Activated CD8-positive, alpha-beta memory T cell treated with anti-CD3 and anti-CD28 coated beads, Interleukin-2, amount 10 ng/mL, durations not matched to agents 7 days and 5 days (primary cell): ENCODE measurements at places on chromosomes 11 and 22. TPM values are rescaled to one million over a fixed set of nuclear protein-coding genes. Genes with fewer than 3 reads are reported as not detected.
A peak's percentile ranks its signal among the peaks of the same experiment; 100 is the strongest.

- DNase-seq = no peak
These were observed 74.7 kb upstream of the B3GAT1 start for GRCh38 chr11:134486704-134487103.

Gene BAIAP2L2
- 0.37 TPM for total RNA-seq

DNA sequence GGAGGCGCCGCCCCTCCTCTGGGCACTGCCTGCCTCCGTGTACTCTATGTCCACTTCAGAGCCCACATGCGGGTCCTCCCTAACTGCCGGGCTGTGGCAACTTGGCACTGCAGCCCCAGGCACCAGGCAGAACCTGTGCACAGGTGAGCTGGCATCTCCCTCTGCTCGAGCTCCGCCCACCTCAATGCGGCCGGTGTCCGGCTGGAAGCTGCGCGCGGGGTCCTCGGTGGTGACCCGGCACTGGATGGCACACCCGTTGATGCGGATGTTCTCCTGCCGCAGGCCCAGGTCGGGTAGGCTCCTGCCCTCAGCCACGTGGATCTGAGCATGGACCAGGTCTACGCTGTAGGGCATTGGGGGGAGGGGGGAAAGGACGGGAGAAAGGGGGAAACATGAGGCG, 9.1 kb downstream of the LRFN4 start:
- DNase-seq = no peak

DNA sequence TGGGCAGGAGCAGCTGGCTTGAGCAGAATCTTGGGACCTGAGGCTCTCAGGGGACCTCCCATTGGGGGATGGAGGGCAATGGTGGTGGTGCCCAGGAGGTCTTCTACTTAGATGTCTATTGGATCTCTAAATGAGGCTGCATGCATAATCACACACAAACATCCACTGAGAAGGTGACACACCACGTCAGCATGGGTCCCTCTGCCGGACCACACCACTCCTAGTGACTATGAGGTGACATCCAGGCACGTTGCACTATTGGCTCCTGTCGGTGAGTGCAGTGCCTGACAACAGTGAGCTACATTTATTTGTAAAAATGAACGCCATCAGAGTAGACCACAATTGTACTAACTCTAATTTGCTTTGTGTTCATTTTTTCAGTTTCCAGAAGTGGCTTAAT, 2.3 kb upstream of the APOA4 start:
- no peak for DNase-seq

Gene RIMBP3C
- 0.14 TPM for total RNA-seq

Gene INSC
- 0.61 TPM for total RNA-seq

GRCh38 chr11:95341221-95341620, 110.2 kb upstream of the SESN3 start:
- no peak for DNase-seq

GRCh38 chr11:71420455-71421241, 27.5 kb downstream of the DHCR7 start:
- no peak for DNase-seq

Gene MMP26
- total RNA-seq = not detected

DNA sequence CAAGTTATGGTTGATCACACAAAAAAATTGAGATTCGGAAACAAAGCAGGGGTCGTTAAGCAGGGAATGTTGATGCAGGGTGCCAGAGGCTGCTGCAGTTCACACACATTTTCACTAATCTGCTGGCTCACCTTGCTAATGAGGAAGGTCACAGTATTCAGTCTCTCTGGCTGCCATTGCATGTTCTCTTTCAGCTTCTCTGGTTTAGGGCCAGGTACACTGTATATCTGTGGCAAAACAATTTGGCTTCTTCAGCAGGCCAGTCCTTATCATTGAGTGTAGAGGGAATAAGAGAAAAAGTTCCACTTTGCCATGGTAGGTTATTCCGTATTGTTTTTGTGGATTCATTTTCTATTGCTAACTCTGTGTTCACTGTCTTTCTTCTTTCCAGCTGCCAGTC, 283.7 kb upstream of the ANO3 start:
- no peak for DNase-seq

- no peak for DNase-seq
These were observed 24.9 kb downstream of the DHCR7 start for GRCh38 chr11:71423181-71423790.

DNA sequence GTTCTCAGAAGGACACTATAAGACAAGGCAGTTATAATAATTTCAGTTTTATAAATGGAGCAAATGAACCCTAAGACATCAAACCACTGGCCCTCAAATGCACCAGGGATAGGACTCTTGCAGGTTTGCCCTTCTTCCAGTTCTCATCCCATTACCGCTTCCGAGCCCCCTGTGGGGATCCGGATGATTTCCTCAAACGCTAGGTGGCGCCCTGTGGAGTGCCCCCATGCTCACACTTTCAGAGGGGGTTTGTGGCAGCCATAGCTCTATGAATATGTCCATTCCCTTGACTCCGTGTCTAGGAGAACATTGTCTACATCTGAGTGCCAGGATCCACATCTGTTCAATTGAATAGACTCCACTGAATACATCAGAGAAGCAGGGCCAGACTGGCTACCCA, 816.3 kb downstream of the NTM start:
- DNase-seq = no peak

Gene DEPDC7
- total RNA-seq = 2.3 TPM

GRCh38 chr11:31926106-31926505, 115.0 kb upstream of the PAX6 start:
- no peak for DNase-seq

Gene NOX4
- total RNA-seq = not detected

DNA sequence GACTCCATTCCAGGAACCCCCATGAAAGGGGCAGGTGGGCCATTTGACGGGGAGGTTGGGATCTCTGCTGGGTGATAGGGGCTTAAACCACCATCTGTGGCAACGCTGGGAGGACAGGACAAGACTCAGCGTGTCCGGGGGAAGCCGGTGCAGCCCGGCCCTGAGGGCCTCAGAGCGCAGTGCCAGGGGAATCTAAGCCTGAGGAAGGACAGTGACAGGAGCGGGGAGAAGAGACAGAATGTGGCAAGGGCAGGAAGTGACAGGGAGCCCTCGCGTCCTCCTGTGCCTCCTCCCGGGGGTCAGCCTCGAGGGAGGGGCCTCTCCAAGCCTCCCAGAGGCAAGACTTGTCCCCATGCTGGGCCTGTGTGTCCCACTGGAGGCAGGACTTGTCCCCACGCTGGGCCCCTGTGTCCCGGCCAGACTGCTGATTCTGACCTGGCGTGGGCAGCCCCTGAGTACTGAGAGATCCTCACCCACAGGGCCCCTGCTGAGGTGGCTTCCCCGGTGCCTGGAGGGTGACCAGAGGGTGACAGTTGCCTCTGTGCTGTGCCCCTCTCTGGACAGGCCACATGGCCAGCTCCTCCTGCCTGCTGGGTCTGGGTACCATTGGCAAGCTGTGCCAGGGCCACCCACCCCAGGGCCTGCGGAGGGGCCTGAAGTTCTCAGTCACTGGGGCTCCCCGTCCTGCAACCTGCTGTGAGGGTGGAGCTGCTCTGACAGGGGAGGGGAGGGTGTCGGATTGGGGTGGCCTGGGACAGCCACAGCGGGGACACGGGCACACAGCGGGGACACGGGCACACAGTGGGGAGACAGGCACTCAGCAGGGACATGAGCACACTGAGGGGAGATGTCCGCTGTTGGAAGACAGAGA, 676.2 kb downstream of the BRD1 start:
- DNase-seq = no peak

GRCh38 chr11:7303146-7303545, 51.4 kb downstream of the SYT9 start:
- DNase-seq = no peak

DNA sequence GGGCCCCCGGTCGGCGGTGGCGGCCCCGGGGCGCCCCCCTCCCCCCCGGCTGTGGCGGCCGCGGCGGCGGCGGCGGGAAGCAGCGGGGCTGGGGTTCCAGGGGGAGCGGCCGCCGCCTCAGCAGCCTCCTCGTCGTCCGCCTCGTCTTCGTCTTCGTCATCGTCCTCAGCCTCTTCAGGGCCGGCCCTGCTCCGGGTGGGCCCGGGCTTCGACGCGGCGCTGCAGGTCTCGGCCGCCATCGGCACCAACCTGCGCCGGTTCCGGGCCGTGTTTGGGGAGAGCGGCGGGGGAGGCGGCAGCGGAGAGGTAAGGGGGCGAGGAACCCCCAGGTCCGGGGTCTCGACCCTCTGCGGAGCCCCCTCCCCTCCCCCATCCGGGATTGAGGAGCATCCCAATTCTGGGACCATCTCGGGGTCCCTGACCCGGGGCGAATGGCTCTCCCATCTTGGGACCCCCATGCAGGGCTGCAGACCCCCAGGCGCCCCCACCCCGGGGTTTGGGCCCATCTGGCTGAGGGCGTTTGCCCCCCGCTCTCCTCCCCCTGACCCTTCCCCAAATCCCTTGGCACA, 431 bp downstream of the KMT2A start:
- peak; percentile 71 for DNase-seq

DNA sequence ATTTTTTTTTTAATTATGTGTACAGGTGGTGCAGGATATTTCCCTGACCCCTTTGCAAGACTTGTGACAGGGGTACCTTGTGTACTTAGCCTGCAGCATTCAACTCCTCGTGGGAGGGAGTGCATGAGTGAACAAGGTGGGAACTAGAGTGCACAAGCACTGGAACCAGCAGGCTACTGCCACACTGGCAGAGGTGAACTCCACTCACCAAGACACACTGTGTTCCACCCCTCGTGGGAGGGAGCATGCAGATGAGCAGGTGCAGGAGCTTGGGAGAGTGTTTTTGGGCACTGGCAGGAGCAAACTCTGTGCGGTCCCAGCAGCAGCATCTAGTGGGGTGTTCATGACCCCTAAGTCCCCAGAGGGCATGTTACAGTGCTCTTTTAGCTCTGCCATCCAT, 282.7 kb upstream of the PLET1 start:
- no peak for DNase-seq

DNA sequence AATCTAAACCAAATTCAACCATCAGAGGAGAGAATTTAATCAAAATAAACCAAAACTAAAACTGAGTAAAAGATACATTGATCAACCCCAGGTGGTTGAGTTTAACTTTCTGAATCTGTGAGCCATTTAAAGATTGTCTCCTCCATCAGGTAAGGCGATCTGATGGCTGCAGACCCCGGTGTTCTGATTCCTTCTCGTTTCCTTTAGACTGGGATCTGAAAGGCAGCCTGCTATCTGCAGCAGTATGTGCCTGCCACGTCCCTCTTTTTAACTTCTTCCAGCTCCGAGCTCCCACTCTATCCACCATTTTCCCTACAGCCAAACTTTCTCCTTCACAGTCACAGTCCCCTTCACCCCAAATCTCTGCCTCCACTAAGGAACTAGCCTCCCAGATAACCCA, 66.1 kb upstream of the ARHGAP32 start:
- no peak for DNase-seq

GRCh38 chr11:119756169-119756865, 27.3 kb upstream of the NECTIN1 start:
- DNase-seq = no peak

DNA sequence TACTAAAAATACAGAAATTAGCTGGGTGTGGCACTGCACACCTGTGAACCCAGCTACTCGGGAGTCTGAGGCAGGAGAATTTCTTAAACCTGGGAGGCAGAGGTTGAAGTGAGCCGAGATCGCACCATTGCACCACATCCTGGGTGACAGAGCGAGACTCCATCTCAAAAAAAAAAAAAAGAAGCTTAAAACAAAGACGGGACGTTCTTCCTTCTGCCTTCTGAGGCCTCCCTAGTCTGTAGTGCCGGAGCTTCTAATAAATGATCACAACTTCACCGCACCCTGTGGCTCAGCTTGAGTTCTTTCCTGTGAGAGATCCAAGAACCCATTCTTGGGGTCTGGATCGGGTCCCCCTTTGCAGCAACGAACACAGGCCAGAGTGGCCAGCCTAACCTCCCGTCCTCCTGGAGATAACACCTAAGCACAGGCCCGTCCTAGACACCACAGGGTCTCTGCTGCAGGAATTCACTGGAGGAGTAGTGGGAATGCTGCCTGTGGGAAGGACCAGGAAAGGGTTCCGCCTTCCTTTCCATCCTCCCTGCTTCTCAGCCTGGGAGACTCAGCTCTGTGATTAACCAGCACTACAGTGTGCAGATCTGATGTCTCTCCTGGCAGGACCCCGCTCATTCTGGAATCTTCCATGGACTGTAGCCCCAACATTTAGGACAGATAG, 2.2 kb upstream of the APOBEC3H start:
- no peak for DNase-seq

Gene CHADL
- total RNA-seq = 0.38 TPM

- no peak for DNase-seq
These were observed 1421.9 kb downstream of the BRD1 start for GRCh38 chr22:48405741-48406140.

DNA sequence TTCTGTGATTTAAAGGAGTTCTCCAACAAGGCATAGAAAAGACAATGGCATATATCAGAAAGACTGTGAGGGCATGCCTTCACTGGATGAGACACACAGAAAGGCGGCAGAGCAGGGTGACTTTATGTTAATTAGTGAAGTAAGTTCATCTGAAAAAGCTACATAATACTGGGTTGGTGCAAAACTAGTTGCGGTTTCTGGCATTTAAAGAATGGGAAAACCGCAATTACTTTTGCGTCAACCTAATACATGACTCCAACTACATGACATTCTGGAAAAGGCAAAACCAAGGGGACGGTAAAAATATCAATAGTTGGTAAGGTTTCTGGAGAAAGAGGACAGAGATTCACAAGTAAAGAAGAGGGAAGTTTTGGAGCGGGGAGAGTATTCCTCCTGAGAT, 5.1 kb downstream of the RFPL1 start:
- no peak for DNase-seq

GRCh38 chr11:44563711-44564110, 1.8 kb upstream of the CD82 start:
- DNase-seq = no peak

DNA sequence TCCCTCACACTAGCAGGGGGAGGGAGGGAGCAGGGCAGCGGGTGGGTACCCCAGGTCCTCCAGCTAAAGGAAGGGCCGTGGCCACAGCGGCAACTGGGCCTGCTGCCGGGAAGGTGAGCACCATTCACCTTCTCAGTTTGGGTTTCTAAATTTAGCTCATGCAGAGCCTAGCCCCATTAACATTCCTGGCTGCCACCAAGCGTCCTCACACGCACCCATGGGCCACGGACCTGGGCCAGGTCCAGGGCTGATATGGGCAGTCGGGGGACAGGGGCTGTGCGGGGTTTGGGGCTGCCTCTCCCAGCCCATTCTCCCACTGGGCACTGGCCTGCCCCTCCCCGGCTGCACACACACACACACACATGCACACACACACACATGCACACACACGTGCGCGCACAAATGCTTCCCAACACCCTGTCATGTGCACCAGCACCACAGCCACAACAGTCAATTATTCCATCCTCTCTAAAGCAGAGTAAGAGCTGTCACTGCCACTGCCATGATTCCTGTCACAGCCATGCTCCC, 28.7 kb downstream of the SYT7 start:
- no peak for DNase-seq
